ENCODE measurements at places on chromosomes 3 and 15.

GRCh38 chr15:82917249-82917648, 35.3 kb downstream of the HOMER2 start:
- DNase-seq, result no peak

GRCh38 chr3:30752970-30753369, 141.5 kb downstream of the GADL1 start:
- no peak for DNase-seq

DNA sequence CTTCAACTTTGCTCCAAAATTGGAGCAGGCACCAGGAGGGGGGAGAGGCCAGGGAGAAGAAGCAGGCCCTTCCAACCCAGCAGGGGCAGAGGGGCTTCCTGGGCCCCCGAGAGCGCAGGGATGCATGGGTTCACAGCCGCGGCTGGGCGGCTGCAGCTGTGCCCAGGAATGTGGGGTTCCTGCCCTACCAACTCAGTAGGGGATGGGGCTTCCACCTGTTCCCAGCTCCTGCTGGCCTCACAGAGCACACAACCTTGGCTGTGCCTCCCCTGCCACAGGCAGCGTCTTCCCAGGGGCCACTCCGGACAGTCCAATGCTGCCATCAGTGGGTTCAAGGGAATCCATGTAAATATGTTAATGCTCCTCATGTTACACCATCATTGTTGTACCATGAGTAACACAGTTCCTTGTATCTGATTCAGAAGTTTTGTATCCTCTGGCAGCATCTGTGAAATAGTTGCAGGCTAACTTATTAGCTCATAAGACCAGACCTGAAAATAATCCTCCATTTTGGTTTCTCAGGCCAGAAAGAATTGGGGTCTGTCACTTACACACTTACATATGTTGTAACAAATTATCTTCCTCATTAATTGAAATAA, 12.1 kb upstream of the SIAH2 start:
- no peak for DNase-seq

GRCh38 chr15:73838831-73839426, 34.4 kb upstream of the TBC1D21 start:
- no peak for DNase-seq

GRCh38 chr3:147945968-147946519, 536.9 kb downstream of the ZIC1 start:
- no peak for DNase-seq

DNA sequence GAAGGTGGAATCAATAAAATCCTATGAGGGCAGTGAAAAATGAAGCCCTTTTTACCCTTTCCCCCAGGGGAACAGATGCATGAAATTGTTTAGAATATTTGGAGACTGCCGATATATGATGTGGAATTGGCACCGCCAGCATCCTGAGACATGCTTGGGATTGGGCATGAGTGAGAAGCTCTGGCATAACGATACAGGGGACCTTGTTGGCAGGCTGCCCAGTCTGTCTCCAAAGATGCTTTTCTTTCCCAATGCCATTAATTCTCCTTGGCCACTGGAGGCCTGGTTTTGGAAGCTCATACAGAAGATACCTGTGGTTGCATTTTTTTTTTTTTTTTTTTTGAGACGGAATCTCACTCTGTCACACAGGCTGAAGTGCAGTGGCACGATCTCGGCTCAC, 800.6 kb upstream of the LMCD1 start:
- no peak for DNase-seq

GRCh38 chr3:156291272-156292123, 171.1 kb downstream of the KCNAB1 start:
- DNase-seq, result no peak

DNA sequence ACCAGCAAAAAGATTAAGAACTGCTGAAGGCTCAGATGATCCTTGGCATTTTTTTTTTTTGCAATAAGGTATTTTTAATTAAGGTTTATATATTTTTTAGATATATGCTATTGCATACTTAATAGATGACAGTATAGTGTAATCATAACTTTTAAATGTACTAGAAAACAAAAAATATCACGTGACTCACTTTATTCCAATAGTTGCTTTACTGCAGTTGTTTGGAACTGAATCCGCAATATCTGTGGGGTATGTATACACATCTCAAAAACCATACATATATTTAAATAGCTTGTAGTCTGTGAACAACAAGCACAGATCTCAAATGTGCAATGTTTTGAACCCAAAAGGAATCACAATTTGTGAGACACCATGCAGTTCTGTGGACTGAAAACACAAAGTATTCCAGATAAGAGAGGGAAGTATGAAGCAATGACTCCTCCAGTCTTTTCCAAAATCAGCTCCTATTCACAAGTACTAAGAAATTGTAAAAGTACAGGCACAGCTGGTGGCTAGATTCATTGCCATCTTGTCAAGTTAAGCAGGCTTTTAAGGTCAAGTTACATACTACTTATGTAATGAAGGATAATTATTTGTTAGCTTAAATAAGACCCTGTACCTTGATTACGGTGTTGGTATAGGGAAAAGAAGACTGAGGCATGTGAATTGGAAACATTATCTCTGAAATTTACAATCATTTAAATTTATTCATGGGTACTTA, 331.1 kb downstream of the TBC1D5 start:
- DNase-seq, result no peak

DNA sequence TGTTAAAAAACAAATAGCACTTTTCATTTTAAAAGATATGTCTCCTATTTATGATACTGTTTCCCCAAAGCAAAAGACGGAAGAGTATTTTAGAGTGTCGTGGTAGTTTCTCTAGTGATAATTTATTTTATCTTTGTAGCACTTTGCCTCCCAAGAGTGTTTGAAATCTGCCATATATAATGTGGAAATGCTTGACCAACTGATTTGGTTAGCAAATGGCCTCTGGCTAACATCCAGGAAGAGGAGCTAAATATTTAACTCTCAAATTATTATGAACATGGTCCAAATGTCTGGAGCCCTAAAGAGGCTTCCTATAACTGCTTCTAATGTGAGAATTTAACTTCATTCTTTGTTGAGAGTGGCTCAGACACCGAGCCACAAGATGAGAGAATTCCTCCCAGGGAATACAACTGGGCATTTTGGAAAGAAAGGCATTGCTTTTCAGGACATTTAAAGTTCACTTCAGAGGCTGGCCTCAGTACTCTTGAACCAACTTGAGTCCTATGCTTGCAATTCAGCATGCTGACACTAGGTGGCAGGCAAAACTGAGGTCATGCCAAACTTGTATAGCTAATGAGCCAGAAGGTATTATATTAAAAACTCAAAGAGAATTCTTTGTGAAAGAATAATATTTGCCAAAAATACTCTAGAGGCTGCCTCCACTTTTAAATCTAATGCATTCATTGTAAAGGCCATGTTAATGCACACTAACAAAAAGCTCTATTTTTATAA, 104.5 kb downstream of the RARB start:
- no peak for DNase-seq

GRCh38 chr15:74826364-74826819, at the start of gene CPLX3:
CPLX3 (plus strand) TSS chr15:74826627; CDS start chr15:74826704, 77 bp downstream.
- no peak for DNase-seq

DNA sequence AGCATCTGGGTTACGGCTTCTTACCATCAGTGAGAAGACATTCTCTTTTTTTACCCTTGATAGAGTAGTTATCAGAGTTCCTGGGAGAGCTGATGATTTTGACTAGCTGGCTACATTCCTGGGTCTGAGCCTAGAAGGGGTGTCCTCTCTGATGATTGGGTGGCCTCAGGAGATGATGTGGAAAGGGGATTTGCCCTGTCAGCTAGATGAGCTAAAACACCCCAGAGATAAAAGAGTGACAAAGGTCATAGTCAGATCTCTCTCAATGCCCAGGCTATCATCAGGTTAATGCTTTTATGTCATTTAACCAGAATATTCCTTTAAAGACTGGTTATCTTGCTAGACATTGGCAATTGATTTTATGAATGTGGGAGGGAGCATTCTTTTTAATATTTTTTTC, 130.2 kb downstream of the KCNAB1 start:
- DNase-seq, result no peak

- no peak for DNase-seq
Observed at GRCh38 chr15:88467935-88468528, 524 bp downstream of the MRPS11 start.

- no peak for DNase-seq
Observed at GRCh38 chr3:62833538-62833937, 41.7 kb downstream of the CADPS start.

DNA sequence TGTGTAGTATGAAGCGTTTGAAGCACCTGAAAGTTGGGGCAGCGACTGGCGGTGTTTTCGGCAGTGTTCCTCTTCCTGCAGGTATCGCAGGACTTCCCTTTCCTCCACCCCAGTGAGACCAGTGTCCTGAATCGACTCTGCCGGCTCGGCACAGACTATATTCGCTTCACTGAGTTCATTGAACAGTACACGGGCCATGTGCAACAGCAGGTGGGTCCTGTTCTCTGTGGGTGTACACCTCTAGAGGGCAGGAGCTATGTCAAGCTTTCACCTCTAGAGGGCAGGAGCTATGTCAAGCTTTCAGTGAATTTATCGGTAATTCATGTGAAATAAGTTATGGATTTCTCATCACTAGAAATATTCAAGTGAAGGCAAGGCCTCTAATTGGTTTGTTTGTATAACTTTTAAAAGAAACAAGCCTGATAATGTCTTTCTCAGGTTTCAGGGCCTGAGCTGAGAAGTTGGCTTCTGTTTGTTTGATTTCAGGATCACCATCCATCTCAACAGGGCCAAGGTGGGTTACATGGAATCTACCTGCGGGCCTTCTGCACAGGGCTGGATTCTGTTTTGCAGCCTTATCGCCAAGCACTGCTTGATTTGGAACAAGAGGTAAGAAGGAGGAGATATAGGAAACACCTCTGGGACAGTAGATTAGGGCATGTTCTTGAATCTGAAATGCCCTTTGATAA, 5.3 kb downstream of the TUBGCP4 start:
- peak; percentile 6 for DNase-seq

GRCh38 chr15:87940768-87941167, 315.8 kb downstream of the NTRK3 start:
- no peak for DNase-seq

- DNase-seq, result no peak
Observed at GRCh38 chr15:66452971-66453580, 44.5 kb downstream of the SNAPC5 start.

- DNase-seq, result no peak
Observed at GRCh38 chr3:131957511-131957910, 77.3 kb downstream of the CPNE4 start.

GRCh38 chr3:17743658-17743995, 1.2 kb upstream of the TBC1D5 start:
- DNase-seq, result no peak

GRCh38 chr3:57958642-57959422, 49.4 kb upstream of the FLNB start:
- no peak for DNase-seq

- no peak for DNase-seq
Observed at GRCh38 chr3:58526515-58526957, 10.5 kb downstream of the ACOX2 start.

DNA sequence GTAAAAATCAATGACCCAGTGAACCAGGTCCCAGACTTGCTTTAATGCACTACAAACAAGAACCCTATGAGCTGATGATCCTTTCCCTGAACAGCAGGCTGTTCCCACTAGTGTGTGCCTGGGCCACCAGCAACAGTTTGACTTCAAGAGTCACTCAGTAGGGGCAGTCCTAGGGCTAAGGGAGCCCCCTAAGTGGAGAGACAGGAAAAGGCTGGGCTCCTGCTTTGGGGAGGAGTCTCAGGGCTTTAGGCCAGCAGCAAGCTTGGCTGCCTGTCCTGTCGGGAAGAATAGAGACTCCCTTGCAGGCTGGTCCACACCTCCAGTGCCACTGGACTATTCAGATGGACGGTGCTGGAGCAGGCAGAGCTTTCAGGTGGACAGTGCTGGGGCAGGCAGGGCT, 29.4 kb upstream of the ADCY5 start:
- DNase-seq, result no peak

DNA sequence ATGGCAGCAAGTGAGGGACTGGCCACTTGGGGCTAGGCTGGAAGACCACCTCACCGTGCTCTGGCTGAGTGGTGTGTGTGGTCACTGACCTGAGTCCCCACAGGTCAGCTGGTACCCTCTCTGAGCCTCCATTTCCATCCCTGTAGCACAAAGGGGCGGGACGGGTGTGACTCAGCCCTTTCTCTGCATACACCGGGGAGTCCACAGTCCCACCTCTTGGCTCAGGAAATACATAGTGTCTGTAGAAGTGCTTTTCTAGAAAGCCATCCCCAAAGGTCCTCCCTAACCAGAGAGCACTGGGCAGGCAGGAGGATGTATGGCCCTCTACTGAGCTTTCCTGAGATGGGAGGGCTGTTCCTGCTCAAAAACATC, 27.2 kb downstream of the WNT7A start:
- no peak for DNase-seq

DNA sequence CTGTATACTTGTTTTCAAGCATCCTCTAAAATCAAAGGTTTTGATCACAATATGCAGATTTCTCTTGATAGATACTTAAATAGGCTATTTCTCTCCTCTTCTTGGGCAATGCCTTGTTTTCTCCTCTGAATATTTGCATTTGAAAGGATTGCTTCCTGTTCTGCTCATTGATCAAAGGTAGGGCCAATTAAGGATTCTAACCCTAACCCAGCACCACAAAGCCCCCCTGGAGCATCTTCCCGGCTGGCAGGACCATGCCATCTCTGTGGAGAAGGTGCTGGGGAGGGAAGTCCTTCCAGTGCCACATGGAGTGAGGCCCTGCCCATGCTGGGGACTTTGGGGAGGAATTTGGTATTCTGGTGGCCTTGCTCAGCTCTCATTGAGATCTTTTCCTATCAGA, 11.3 kb upstream of the NIPA2 start:
- DNase-seq, result no peak

- DNase-seq, result no peak
Observed at GRCh38 chr3:178291574-178292370, 244.5 kb upstream of the KCNMB2 start.

DNA sequence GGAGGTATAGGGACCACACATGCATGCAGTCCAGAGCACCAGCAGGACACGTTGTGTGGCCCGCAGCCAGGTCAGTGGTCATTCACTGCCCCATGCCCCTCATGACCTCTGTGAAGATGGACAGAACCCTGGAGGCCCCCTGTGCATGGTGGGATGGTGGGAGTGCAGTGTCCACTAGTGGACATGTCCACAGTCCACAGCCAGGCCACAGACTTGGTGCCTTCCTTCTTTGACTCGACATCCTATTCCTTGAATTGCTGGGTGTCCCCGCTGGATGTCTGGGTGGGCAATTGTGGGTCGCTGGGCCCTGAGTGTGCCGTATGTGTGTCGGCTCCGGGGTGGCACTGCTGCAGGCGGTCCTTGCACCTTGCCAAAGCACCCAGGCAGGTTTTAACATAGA, 35.7 kb downstream of the KLF15 start:
- DNase-seq, result no peak

GRCh38 chr3:111080413-111080812, 8.8 kb downstream of the NECTIN3 start:
- no peak for DNase-seq

- DNase-seq, result no peak
Observed at GRCh38 chr15:53454843-53455721, 304.4 kb downstream of the WDR72 start.

GRCh38 chr3:10023587-10024310, 2.5 kb upstream of the FANCD2 start:
- DNase-seq, result no peak

- DNase-seq, result no peak
Observed at GRCh38 chr3:176840641-176841286, 356.5 kb downstream of the TBL1XR1 start.
